NCI-H524 (cell line): ENCODE measurements at places on chromosomes 1 and 21.

DNA sequence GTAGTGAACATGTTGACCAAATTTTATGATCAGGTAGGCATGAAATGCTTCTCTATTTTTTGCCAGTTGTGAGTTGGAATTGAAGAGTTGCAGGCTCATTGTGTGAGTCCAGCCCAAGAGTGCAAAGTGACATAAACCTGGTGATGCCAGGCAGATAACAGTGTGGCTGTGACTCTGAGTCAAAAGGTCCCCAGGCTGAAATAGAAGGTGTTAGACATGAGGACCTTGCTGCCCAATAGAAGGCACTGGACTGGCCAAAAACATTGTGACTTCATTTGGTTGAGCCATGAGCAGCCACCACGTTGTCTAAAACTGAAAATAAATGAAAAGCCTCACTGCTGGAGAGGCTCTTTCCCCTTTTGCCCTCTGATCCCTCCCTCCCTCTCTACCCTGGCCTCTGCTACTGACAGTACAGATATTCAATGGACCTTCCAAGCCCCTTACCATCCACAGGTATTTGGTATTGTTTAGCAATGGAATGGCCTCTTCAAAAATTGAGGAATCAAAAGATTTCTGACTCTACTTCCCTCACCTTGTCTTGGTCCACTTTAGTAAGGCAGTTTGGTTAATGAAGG lies 67.8 kb upstream of the ABCD3 start:
- no peak for DNase-seq

DNA sequence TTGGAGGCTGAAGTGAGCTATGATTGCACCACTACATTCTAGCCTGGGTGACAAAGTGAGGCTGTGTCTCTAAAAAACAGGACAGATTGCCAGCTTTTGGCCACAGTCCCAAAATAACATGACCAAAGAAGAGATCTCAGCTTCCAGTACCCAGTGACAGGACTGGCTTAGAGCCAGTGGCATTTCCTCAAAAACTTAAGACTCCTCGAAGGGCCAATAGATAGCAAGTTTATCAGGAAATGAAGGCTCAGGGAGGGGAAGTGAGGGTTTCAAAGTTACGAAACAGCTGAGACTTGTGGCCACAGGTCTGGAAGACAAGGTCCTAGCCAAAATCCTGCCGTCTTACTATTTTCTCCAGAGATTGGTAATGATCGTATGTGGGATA lies 6.3 kb upstream of the TMEM39B start:
- DNase-seq, result no peak

GRCh38 chr1:230263568-230264195 lies 162.4 kb downstream of the PGBD5 start:
- DNase-seq, result peak; percentile 56

DNA sequence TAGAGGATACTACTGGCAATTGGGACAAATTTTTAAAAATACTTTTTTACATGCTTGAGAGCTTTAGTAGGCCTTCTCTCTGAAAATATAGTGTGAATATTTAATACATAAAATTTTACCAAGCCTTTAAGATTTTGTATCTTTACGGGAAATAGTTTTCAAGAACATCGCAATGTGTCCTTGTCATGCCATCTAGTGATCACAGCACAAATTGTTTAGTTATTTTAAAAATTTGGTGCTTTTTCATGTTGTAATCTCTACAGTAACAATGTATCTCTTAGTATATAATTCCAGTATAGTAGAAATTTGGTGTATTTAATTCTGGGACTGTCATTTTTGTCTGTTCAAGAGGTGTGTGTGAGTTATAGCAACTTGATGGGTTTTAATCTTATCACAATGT lies 6.7 kb downstream of the CDC7 start:
- DNase-seq, result no peak

- DNase-seq, result no peak
Observed at GRCh38 chr21:33305344-33305671, 19.5 kb upstream of the IFNAR1 start.

DNA sequence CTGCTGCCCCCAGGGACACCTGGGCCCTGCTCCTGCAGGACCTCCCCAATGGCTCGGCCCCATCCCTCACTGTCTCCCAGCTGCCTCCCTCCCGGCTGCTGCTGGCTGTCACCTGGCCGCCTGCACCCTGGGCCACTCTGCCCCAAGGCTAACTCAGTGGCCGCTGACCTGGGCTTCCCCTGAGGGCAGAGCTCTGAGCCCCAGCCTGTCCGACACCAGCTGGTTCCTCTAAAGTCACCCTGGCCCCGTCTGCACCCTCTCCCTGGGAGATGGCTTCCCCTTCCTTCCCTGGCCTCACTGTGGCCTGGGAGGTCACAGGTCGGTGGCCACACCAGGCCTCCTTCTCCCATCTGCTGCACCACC lies 15.0 kb downstream of the ITGB2 start:
- no peak for DNase-seq

GRCh38 chr21:42107177-42107880 lies 36.2 kb downstream of the UMODL1 start:
- DNase-seq, result no peak

- DNase-seq, result no peak
Observed at GRCh38 chr1:42801832-42802473, 15.0 kb upstream of the ERMAP start.

DNA sequence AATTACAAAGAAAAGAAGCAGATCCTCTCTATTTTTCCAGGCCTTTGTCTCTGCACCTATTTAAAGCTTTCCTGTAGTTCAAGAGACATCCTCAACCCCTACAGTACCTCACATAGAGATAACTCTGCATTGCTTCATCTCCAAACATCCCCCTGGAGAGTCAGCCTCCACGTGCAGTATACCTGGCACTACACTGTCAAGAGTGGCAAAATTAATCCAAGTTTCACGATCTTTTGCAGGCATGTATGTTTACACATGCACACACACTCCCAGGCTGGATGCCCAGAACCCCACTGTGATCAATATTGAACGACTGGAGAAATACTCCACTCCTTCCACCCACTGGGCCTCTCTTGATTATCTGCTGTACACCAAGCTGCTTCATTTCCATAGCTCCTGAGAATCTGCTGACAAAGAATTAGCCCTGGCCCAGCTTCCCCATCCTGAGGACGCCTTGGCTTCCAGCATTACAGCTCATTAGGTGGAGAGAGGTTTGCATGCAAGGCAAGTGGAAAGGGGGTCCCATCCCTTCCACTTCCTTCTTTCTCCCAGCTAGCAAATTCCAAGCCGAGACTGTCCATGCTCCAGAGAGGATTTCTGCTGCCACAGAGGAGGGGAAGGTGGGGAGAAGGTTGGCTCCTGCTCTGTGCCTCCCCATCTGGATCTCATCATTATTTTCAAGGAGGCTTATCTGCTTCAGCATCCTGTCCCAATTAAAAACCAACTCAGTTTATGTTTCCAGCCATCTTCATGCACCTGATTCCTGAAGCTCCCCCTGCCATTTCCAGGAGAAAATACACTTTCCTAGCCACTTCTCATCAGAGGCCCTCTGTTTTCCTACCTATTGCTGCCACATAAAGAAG lies 66.5 kb upstream of the GOLT1A start:
- DNase-seq, result peak; percentile 45

GRCh38 chr1:3932156-3932919 lies 32.3 kb upstream of the C1orf174 start:
- DNase-seq, result no peak

- no peak for DNase-seq
Observed at GRCh38 chr1:2506007-2506860, 20.2 kb downstream of the PANK4 start.

DNA sequence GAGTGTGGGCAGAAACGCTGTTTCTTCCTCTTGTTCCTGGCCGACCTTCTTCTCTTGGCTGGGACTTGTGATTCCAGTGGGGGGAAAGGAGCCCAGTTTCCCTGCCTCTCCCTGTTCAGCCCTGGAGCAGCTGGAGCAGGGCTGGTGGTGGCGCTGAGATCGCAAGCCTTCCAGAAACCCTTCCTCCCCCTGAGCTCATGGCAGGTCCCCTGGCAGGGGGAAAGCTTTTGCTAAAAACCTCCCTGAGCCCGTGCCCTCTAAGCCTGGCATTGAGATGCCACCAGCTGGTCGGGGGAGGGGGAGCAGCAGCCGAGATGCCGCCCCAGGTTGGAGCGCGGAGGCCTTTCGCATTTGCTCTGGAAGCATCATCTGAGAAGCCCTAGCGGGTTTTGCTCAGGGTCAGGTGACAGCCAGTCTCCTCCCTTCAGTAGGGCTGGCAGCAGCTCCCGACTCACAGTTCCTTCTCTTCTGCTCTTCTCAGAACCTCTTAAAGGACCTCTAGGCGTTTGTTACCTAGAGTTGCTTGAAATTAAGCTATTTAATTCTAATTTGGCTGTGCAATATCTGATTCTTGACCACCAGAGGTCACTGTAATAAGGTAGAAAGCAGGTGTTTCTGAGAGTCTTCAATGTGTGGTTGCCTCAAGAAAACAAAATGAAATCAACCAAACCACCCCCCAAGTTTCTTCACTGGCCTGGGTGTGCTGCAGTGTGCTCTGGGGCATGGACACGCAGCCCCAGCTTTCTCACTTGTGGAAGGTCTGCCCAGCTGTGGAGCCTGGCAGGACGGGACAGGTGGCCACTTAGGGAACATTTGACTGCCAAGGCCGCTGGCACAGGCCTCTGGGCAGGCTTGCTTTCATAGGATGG lies 257.3 kb downstream of the CAMTA1 start:
- DNase-seq, result peak; percentile 66

DNA sequence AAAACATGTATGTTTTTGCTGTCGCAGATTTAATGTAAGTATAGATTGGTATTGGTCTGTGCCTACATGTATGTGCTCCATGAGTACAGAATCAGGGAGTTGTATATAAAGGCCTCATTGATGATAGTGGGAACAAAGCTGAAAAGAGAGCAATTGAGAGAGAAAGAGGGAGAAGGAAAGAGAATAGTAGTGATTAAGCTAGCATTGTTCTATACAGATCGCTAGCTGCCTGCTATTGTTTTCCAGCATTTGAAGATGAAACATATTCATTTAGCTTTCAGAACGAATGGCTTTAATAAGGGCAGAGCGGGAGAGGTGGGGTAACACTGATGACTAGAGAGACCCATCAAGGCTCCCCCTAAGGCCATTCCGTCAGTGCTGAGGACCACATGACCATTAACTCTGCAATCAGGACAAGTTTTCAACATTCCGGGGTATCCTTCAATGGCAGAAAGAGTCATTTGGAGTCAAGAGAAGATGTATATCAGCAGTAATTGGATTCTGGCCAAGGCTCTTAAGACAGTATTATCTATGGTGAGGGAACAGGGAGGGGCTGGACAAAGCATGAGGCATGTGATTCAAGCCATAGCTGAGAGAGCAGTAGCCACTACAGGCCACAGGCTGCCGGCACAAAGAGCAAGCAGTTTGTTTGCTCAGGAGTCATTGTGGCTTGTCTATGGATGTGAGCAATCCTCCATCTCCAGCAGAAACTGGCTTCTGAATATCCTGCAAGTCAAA lies 176.5 kb downstream of the PBX1 start:
- no peak for DNase-seq

GRCh38 chr1:164576291-164577271 lies 17.6 kb downstream of the PBX1 start:
- no peak for DNase-seq

- DNase-seq, result no peak
Observed at GRCh38 chr1:80640978-80641377, 1159.8 kb upstream of the ADGRL2 start.

DNA sequence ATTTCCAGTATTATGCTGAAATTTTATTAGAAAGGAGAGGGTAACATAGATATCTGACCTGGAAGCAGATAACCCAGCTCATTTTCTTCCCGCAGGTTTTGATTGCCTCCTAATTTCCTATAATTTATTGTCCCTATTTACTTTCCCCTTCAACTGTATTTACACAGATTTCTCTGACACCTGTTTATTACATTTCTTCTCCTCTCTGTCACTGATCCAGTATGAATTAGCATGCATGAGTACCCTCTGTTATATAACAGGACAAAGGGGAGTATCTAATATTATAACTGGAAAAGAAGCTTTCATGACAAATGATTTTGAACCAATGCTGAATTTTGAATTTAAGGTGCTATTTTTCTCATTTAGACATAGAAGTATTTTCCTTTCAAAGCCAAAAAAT lies 37.4 kb downstream of the DENND1B start:
- DNase-seq, result no peak

GRCh38 chr1:233427907-233428306 lies 100.4 kb downstream of the MAP3K21 start:
- no peak for DNase-seq

DNA sequence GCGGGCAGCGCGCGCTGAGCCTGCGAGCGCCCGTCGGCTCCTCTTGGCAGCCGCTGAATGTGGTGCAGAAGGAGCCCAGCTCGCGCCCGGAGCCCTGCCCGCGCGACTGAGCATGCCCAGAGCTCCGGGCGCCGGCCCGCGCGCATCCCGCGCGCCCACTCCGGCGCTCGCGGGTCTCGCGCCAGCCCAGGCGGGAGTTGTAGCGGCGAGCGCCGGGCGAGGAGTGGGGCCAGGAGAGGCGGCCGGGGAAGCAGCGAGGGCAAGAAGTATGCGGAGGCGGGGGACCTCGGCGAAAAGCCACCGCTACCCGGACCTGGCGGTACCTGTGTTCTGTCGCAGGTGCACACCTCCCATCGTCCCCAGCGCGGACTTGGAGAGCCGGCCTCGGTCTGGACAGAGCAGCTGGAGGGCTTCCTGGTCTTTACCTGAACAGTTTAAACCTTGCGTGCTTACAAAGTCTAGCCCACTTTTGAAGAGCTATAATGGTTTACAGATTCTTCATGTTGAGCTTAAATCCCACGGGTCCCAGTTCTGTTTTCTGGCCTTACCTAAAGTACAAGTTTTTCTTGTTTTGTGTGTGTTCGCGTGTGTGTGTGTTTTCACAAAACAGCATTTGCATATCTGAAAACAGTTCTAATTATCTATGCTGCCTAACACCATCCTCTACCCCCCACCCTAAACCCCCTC lies at the start of gene DDAH1:
DDAH1 (minus strand) TSS at position 61 of the 687 bp plus-strand sequence. CDS start 114 bp downstream, outside the sequence.
- DNase-seq, result peak; percentile 71

- no peak for DNase-seq
Observed at GRCh38 chr1:224507771-224508523, 73.3 kb upstream of the WDR26 start.

DNA sequence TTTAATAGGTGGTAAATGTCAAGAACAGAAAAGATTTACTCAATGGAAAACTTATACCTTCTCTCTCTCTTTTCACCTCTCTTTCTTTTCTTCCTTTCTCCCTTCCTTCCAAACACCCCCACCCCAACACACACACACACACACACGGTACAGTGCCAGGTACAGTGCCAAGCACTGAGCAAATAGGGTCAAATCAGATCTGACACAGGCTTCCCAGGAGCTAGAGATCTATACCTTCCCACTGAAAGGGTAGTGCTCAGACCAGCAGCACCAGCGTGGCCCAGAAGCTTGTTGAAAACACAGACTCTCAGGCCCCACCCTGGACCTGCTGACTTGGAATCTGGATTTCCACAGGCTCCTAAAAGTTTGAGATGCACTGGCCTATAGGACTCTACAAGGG lies 31.9 kb downstream of the IRF2BP2 start:
- no peak for DNase-seq

GRCh38 chr1:239858057-239858456 lies 233.6 kb upstream of the FMN2 start:
- DNase-seq, result no peak

DNA sequence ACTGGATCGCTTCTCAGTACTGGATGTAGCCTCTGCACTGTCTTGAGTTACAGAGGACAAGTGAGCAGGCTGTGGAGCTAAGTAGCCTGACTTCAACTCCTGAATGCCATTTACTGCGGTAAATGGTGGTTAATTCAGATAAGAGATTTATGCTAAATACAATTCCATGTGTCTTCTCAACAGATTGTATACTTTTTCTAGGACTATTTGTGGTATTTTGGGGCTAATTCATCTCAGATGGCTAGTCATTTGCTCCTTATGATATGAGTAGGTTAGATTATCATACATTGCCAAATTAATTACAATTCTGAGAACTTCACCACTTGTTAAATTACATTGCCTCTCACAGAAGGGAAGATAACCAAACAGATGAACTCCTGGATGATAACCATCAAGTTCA lies 90.5 kb downstream of the NTNG1 start:
- no peak for DNase-seq
